ENCODE measurements at places on chromosomes 7 and 10.

DNA sequence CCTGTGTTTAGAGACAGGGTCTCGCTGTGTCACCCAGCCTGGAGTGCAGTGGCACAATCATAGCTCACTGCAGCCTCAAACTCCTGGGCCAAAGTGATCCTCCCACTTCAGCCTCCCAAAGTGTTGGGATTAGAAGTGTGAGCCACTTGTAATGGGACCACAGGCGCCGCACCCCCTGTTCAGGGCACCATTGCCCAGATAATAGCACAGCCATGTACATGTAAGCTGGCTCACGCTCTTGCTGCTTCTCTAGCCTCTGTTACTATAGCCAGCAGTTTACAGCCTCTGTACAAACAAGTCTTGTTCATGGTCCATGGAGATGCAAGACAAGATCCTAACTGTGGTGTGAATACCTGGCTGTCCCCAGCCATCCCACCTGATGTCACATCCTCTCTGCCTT is 4.2 kb upstream of the MLXIPL start:
- no peak for DNase-seq

- DNase-seq = no peak
These were observed 241.4 kb upstream of the PODXL start for GRCh38 chr7:131797841-131798240.

- no peak for DNase-seq
These were observed 31.7 kb downstream of the CISD1 start for GRCh38 chr10:58300676-58301075.

- DNase-seq = no peak
These were observed 15.4 kb upstream of the CCDC3 start for GRCh38 chr10:13016886-13017285.

- no peak for DNase-seq
These were observed 15.0 kb downstream of the TAS2R60 start for GRCh38 chr7:143458263-143458662.

- DNase-seq = no peak
These were observed 20.4 kb downstream of the KLLN start for GRCh38 chr10:87842776-87843497.

- no peak for DNase-seq
These were observed 403.3 kb downstream of the HGF start for GRCh38 chr7:81366546-81366945.

DNA sequence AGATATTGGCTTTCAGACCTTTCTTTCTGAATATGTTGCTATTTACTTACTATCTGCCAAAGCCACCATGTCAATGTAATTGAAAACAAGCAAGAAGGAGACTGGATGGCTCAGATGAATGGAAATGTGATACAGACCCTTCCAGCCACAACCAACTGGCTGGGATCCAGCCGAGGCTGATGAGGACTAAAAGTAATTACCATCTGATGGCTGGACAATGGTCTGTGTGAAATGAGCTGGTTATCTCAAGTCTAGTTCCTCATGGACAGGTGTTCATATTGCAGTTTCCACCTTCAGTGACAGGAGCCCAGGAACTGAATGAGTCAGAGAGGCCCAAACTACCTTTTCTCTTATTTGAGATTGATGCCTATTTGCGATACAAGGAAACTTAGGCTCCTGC is 267.5 kb downstream of the GATA3 start:
- DNase-seq = no peak

GRCh38 chr7:80132594-80132993 is 2.0 kb upstream of the GNAI1 start:
- no peak for DNase-seq

DNA sequence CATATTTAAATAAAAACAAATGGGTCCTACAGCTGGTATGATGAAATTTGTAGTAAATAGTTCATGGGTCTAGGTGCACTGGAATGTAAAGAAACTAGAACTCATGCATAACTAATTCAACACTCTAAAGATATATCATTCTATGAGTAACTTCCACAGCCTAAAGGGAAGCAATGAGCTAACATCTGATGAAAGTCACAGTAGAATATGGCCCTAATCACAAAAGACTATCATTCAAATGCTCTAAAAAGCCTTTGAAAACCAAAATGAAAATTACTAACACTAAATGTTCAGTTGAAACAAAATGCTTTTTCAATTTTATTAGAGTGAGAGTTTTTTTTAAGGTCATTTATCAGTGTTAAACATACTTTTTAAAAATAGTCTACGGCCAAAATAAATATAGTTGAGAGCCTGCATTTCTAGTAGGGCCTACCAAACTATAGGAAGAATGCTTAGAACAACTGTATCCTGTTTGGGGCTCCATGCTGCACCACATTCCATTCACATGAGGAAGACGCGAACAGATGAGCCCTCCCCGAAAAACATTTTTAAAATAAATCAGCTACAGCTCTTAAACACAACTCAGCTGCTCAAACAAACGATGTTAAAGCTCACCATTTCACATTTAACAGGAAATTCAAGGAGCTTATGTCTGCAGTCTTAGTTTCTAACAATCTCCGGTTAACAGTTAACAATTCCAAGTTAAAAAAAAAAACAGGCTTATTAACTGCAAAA is 134.5 kb downstream of the NRBF2 start:
- no peak for DNase-seq

- no peak for DNase-seq
These were observed 185.9 kb upstream of the DKK1 start for GRCh38 chr10:52128056-52128683.

GRCh38 chr7:11403781-11404180 is 428.2 kb downstream of the THSD7A start:
- DNase-seq = no peak

DNA sequence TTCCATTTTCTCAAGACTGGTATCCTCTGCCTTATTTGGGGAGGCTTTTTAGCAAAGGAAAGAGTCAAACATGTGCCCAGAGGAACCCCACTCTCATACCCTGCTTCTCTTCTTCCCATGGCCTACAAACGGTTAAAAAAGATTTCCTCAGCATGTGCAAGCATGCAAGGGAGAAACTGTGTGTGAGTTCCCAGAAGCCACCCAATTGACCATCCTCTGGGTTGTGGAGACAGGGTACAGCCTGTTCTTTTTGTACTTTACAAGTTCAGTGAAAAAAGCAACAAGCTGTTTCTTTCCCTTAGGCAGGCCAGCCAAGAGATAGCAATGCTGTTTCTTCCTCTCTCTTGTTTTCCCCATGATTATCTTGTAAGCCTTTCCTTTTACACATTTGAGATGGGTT is 68.8 kb upstream of the MTPN start:
- DNase-seq = no peak

DNA sequence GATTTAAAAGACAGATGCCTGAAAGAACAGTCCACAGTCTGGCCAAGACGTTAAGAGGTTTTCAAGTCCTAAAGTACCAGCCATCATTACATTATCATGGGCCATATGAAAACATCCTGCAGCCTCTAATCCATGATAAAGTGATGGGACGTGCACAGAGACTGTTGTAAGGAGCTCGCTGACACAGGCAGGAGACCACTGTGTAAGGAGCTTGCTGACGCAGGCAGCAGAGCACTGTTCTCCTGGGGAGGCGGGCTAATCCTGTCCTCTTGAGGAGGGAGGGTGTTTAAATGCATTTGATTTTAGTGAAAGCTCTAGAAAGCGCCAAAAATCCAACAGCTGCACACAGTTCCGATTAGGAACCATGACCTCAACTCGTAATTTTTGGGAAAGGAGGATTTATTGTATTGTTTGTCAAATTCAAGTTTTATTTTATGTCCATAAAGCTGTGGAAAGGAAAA is 16.9 kb downstream of the SVIL start:
- DNase-seq = no peak

- DNase-seq = no peak
These were observed 127.6 kb downstream of the NEBL start for GRCh38 chr10:20769481-20769880.

DNA sequence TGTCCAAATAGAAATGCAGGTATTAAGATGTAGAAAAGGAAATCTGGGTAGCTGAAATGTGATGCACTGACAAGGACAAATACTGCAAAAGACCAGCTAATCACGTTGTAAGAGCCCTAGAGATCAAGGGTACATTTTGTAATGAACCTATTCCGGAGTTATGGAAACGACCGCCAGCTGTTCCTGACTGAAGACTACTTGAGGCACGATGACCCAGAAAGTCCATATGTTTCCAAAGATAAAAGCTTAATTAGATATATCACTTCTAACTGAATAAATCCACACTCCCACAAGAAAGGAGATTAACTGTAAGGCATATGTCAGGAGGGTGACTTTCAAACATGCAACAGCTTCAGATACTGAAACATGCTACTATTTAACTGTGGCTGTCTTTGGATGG is 253.5 kb downstream of the NSUN6 start:
- no peak for DNase-seq

DNA sequence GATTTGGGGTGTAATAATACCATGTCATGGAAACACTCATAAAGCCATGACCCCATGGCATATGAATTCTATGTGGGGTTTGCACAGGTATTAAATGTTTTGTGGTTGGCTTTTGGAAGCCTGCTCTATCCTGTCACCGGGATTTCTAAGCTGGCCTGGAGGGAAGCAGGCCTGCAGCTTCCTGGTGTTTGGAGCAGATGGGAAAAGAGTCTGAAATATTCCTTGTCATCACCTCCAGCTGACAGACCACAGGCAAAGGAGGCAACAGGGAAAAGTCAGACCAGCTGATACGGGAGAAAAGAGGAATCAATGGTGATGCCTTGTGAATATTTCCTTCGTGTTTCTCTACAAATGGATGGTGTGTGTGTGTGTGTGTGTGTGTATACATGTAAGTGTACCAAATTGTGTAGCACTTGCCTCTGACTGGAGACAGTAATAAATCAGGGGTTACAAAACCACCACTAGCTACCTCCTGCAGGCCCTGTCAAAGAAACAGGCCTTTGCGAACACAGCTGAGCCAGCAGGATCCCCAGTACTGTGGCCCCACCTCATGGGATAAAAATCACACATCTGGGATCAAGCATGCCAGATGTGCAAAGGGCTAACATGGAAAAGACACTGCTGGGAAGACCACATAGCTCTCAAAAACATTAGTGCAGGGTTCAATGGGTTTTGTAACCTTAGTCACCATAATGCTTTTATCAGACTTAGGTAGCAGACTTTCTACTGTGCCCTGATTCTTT is 120.8 kb upstream of the HPS1 start:
- DNase-seq = no peak

DNA sequence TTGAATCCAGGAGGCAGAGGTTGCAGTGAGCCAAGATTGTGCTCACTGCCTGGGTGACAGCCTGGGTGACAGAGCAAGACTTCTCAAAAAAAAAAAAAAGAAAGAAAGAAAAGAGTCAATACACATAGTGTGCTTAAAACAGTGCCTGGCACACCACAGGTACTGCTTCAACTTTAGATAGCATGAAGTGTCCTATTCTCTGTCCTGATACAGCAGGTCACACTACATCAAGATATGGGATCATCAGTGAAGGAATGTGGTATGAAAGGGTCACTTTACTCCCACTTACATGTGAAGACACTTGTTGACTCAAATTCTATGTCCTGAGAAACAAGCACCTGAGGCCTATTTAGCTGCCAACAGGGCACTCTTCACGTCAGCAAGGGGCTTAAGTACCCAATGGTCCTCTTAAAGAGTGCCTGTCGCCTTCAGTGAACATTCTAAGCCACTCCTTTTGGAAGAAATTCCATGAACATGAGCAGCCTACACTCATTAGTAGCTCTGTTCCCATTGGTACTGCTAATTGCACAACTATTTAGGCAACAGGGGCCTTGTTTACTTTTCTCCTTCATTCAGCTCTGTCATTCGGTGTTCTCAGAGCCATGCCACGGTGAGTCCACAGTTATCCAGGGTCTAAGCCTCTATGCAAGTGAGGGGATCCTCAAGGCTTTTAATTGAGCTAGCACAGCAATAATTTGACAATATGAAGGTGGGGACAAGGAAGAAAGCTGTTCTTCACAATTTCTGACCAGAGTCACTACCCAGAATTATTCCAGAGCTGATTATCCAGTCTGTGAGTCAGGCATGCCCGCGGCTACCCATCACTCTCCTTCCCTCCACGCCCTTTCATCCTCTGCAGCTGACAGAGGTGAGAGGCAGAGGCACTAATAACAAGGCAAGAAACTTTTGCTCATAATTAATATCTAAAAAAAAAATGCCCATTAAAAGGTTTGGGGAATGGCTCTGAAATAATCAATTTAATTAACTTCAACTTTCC is 56.6 kb upstream of the PTN start:
- DNase-seq = no peak
